ENCODE measurements at places on chromosomes 7 and 10. TPM values are rescaled to one million over a fixed set of nuclear protein-coding genes. Genes with fewer than 3 reads are reported as not detected.

GRCh38 chr10:54985732-54986131 lies 184.7 kb upstream of the PCDH15 start:
- no peaks in the 10 kb centered on the region for H3K36me3 ChIP-seq
- no peaks in the 10 kb centered on the region for H3K27me3 ChIP-seq
- DNase-seq, result no peak
- H3K4me1 ChIP-seq, result no peaks in the 10 kb centered on the region
- no peak overlapping the region for H3K4me3 ChIP-seq

DNA sequence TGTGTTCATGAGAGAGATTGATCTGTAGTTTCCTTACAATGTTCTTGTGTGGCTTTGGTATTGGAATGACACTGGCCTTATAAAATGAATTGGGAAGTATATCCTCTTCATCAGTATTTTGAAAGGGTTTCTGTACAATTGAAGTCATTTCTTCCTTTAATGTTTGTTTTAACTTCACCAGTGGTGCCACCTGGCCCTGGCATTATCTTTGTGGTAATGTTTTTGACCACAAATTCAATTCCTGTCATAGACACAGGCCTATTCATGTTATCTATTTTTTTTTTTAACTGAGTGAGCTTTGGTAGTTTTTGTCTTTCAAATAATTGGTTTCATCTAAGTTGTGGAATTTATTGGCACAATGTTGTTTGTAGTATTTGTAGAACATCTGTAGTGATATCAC lies 127.7 kb downstream of the CDK14 start:
- no peaks in the 10 kb centered on the region for H3K27me3 ChIP-seq
- no peaks in the 10 kb centered on the region for H3K36me3 ChIP-seq
- DNase-seq, result no peak
- no peak overlapping the region for H3K27ac ChIP-seq
- H3K4me1 ChIP-seq, result peaks cover 25% of the 10 kb centered on the region

The SYT15 gene
- 1.1 TPM for total RNA-seq

The UBE2D4 gene
- total RNA-seq, result 24.0 TPM
